ENCODE measurements at places on chromosomes 12 and 14.

DNA sequence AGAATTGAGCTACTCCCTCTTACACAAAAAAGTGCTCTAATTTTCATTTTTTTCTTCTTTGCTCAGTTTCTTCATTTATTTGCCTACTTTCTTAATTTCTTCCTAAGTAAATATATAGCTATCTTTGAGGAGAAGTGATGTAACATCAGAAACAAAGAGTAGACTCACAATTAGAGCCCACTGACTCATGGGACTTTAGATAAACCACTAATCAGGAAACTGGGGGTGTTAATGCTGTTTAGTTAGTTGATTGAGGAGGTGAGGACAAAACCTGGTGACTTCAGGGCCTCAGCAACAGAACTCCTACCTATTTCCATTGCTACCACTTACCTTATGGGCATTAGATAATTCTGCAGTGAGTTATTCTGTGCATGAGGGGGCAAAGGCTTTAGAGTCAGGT, 151.7 kb downstream of the MON2 start:
- no peak for DNase-seq

DNA sequence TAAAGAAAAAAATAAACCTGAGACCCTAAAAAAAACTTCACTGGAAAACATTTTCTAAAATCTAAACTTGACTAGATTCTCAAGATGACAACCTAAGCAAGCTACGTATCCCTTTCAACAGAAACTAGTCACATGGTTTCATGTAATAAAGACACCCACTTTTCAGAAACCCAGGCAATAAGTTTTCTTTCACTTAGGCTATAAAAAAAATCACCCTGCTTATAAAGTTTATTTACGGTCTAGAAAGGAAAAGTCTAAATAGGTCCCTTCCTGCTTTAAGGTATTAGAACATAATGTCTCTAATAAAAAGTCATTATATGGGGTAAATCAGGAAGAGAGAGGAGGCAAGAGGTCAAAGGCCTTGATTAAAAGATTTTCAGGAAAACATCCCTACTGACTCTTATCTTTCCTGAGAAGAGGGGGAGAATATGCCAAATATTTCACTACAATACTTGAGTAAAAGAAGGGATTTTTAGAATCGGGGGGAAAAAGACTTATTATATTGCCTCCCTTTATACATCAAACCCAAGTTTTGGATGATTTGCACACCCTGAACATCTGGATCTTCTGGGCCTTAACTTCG, 9.5 kb downstream of the CLIP1 start:
- no peak for DNase-seq

GRCh38 chr14:58501214-58501816, 73.8 kb downstream of the KIAA0586 start:
- DNase-seq, result peak; percentile 32

DNA sequence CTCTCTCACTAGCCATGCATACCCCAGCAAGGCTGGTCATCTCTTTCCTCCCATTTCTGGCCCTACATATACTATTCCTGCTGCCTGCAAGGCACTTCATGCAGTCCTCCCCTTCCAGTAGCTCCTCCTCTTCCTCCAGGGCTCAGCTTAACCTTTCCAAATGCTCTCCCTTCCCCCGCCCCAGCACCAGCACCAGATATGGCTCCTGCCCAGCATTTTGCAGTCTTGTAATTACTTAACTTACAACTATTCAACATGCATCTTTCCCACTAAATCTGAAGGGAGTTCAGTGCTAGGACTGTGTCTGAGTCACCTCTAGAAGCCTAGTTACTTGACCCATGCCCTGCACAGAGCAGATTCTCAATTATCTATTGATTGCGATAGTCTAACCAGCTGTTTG, 1.8 kb upstream of the FBXO21 start:
- DNase-seq, result no peak

- DNase-seq, result no peak
Observed at GRCh38 chr12:120677765-120678473, 9.0 kb upstream of the MLEC start.

- no peak for DNase-seq
Observed at GRCh38 chr12:116294454-116295165, 17.1 kb upstream of the MED13L start.

DNA sequence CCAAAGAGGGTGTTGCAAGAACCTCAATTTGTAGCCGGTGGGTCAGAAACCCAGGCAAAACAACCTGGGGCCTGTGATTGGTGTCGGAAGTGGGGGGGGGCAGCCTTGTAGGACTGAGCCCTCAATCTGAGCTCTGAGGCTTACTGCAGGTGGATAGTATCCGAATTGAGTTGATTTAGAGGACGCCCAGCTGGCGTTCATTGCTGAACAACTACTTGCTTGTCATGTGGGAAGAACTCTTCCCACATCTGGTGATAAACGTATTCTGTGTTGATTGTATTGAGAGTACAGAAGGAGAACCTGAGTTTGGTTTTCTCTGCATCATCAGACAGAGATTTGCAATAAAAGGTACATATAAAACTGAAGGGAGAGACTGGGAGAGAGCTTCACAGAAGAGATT, 5.1 kb downstream of the ANO6 start:
- no peak for DNase-seq

DNA sequence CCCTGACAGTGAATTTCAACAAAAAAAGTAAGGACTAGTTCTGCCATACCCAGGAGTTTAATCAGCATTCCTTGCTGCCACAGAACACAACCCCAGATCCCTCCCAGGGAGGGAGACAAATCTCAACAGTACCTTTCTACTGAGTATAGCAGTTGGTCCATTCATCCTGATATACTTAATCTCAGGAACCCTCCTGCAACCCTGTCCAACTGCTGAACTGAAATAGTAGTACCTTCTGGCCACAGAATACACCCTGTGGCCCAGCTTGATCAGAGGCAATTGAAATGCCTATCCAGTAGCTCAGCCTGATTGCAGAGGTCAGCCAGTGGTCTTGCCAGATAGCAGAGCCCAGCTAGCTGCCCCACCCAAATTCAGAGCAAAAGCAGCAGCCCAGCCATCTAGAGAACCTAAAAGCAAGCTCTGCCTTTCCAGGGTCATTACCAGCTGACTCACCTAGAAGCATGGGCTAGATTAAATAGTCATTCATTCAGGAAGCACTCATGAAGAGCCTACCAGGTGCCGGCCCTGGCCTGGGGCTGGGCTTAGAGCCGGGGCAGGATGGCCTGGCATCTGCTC, 40.0 kb upstream of the RHOJ start:
- no peak for DNase-seq

GRCh38 chr14:52879958-52880357, 70.9 kb downstream of the FERMT2 start:
- no peak for DNase-seq

DNA sequence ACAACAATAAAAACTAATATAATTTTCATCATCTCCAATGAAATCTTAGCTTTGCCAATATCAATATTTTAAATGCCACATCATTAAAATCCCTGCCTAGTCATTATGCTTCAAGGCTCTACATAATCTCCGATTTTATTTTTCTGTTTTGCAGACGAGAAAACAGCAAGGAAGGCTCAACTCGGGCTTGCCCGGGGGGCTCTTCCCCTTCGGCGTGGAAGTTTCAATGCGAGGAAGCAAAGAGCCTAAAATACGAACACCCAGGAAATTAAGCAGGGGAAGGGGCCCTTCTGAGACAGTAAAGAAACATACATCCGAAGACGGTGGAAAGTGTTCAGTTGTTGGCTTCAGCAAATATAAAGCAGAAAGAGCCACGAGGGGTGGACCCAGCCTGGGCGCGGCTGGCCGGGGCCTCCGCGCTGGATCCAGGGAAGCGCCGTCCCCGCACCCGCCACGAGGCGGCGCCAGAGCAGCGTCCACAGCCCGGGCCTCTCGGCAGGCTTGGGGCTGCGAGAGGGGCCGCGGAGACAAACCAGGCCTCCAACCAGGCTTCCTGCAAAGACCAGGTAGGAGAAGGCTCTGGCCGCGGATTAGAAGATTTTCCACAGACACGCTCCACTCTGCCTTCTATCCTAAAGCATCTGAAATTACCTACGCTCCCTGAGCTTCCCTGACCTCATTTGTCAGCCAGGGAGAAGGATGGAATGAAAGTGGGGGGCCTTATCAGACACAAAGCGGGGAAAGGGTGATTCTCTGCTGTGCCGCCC, 77.2 kb downstream of the SERPINA3 start:
- peak; percentile 49 for DNase-seq

DNA sequence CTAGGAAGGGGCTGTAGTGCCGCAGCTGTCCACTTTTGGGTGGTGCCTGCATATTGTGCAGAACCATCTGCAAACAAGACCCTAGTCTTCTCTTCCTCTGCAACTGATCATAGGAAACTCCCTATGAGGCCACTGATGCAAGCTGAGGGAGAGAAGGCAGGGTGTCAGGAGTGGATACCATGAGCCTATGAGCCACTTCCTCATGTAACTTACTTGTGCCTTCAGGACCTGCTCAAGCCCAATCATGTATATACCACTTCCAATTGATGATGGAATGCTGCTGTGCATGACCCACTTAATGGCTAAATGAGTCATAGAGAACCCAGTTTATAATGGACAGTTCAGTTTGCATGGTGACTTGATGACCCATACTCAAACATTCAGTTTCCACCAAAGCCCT, 107.9 kb downstream of the ALG10B start:
- DNase-seq, result no peak

GRCh38 chr12:92496790-92497189, 206.0 kb upstream of the PLEKHG7 start:
- no peak for DNase-seq

DNA sequence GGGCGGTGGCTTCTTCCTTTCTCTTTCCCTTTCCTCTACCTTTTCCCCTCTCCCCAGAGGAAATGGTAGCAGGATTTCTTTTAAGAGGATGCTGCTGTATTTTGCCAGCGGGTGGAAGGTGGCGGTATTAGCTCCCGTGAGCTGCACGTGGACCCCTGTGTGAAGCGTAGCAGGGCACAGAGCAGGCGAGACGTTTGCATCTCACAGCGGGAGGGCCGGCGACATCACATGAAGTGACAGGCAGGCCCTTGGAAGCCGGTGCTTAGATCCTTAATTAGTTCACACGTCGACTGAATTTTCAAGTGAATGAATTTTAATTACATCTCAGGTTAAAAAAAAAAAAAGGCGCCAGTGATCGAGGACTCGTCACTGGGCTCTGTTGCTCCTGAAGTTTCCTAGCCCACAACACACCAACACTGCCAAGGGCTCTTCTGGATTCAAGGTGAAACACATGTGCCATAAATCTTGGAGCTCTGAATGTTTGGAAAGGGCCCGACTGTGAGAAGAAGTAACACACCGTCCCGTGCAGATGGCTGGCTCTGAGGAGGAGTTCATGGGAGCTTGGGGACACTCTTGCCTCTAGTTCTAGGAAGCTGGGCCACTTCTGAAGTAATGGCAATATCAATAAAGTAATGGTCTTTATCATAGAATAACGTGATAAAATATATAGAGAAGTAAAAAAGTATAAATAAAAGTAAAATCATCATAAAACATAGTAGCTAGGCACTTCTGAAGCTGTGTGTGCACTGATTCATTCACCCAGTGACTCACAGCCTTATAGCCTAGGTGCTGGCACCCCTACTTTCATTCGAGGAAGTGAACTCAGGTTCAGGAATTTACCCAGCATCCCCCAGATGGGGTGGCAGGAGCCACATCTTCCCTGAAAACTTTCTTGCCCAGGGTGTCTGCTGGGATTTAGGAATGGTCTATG, 75.3 kb downstream of the AACS start:
- DNase-seq, result no peak

- DNase-seq, result no peak
Observed at GRCh38 chr12:212415-212714, 1.6 kb downstream of the SLC6A12 start.

- peak; percentile 53 for DNase-seq
Observed at GRCh38 chr12:47085815-47086252, 6.1 kb upstream of the AMIGO2 start.

DNA sequence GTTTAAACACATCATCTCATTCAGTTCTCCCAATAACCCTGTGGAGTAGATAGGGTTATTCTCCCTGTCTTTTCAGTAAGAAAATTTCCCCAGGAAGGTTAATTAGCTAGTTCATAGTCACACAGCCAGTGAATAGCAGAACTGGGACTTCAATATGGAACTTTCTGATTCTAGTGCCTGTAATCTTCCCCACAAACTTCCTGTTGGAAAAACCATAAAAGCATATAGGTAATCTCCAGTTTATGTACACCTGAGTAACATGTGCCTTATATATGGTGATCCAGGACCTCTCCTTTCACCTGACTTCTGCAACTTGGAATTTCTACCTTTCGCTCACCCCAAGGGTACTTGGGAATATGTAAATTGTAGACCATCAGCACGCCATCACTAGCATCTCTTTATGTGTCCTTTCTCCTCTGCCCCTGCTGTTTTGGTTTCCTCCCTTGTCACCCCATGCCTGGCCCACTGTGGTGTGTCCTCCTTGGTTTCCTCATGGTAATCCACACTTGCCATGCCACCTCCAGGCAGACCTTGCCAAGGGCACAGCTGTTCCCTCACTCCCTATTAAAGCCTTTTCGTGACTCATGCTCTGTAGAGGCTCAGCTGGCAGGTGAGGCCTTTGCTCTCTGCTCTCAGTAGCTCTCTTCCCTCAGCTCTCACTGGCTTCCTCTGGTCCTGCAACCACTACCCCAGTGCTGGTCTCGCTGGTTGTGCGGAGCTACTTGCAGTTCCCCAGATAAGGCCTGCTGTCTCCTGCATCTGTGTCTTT, 16.7 kb downstream of the TBC1D30 start:
- DNase-seq, result no peak

GRCh38 chr14:78848234-78848820, 678.2 kb downstream of the NRXN3 start:
- DNase-seq, result peak; percentile 6

DNA sequence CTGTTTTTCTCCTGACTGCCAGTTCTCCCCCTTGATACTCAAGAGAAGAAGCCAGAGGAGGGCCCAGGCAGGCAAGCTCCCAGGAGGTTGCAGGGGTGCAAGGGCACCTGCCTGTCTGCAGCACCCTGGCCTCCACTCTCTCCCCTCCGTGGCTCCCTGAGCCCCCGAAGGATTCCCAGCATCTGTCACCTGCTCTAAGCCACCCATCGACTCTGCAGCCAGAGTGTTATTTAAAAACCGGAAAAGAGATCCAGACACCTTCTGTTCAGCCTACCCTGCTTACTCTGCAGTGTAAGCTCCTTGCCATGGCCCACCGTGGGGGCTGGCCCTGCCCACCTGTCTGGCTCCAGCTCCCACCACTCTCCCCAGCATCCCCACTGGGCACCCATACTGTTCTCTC, 121.4 kb downstream of the KSR2 start:
- no peak for DNase-seq

DNA sequence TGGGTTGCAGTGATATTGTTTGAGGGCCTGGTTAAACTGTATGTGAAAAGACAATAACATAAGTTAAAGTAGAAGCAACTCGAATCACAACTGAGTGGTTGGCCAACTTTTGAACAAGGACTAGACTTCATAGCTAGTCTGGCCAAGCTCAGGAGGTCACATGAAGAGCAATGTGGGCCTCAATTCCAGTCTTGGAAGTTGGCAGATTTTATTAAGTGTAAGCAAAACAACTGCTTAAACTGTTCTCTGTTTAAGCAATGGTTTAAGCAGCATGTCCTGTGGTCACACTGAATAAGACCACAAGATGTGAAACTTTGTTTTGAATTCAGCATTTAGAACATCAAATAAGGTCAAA, 100.4 kb downstream of the TMTC3 start:
- no peak for DNase-seq

DNA sequence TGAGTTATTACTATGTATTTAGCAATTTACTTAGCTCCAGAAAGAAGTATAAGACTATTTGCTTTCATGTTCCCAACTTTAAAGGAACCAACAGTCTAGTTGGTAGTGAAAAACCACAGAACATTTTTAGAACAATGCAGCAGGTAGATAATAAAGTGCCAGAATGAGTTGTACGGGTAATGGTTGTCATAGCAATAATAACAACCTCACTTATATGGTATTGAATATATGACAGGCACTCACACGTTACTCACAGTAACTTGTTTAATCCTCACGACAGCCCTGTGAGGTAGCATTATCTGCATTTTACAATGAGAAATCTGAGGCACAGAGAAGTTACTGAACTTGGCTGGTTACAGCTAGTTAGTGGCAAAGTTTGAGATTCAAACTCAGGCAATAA, 10.6 kb upstream of the GAPDH start:
- no peak for DNase-seq

Measured in stimulated activated CD4-positive, alpha-beta T cell treated with anti-CD3 and anti-CD28 coated beads, Interleukin-4, amount 100 ng/mL, for 24 hours (primary cell).